ENCODE measurements at places on chromosomes 2 and 18.

DNA sequence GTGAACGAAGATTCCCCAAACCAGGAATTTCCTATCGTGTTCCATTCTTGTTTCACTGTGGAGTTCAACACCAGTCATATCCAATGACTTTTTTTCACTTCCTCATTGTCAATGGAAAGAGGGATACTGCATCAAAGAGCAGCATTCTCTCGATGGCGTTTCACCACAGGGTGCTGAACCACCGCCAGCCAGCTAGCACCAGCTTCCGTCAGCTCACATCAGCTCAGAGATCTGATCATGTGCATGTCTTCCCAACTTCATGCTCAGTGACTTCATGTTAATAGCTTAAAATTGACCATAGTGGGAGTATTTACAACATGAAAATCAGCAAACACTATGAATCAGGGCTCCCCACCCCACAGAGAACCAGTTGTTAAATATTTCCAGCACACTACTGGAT, 359.9 kb downstream of the TNS1 start:
- no peak for DNase-seq

- DNase-seq = no peak
Observed at GRCh38 chr2:157698430-157698829, 69.8 kb upstream of the ACVR1C start.

DNA sequence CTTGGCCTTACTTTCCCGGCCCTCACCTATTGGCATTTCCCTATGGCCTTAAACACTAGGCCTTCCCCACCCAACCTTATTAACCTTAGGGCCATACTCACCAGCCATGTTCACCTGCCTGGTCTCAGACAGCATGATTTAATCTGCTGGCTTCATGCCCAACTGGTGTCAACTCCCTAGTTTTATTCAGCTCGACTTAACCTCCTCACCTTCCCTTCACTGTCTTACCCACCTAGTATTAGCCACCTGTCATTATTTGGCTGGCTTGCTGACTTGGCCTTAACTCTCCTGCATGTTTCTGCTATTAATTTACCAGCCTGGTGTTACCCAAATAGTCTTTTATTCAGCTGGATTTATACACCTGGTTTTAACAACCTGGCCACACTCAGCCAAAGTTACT, 136.0 kb upstream of the ZSWIM2 start:
- DNase-seq = no peak

- no peak for DNase-seq
Observed at GRCh38 chr2:114405247-114406116, 37.0 kb upstream of the DPP10 start.

GRCh38 chr2:30266051-30266621, 34.8 kb downstream of the LBH start:
- DNase-seq = no peak

DNA sequence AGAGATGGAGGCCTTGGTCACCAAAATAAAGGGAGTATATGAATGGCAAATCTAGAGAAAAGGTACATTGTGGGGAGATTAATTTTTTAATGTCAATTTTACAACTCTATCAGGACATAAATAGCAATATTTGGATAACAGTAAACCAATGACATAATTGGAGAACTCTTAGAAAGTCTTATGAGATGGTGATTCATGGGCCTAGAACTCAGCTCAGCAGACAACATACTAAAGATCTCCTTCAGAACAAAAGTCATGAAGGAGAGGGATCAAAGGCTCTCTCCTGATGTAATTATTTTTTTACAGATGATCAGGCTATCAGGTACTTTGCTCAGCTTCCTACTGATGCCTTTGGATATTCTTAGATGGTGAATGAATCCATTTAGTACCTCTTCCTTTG, 90.0 kb downstream of the CRACDL start:
- no peak for DNase-seq

GRCh38 chr18:45554389-45554737, 60.9 kb upstream of the SLC14A2 start:
- no peak for DNase-seq

- no peak for DNase-seq
Observed at GRCh38 chr2:169050476-169051240, 18.7 kb upstream of the DHRS9 start.

GRCh38 chr2:237513693-237514092, 26.6 kb downstream of the MLPH start:
- DNase-seq = no peak

DNA sequence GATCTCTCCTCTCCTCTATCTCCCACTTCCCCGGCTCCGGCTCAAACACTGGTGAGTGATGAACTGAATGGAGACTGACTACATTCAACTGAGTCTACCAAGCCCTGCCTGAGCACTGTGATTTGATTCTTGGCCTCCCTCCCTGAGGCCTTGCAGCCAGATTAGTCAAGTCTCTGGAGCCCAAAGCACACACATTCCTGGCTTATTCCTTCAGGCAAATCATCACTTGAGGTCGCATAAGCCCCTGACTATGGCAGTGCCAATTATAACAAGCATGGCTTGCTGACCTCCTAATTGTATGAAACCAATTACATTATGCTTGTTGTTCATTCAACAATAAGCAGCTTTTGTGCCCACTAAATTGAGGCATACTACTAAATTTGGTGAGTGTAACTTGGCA, 34.6 kb downstream of the EFEMP1 start:
- DNase-seq = no peak

GRCh38 chr2:7417845-7418742, 500.9 kb downstream of the RNF144A start:
- no peak for DNase-seq

DNA sequence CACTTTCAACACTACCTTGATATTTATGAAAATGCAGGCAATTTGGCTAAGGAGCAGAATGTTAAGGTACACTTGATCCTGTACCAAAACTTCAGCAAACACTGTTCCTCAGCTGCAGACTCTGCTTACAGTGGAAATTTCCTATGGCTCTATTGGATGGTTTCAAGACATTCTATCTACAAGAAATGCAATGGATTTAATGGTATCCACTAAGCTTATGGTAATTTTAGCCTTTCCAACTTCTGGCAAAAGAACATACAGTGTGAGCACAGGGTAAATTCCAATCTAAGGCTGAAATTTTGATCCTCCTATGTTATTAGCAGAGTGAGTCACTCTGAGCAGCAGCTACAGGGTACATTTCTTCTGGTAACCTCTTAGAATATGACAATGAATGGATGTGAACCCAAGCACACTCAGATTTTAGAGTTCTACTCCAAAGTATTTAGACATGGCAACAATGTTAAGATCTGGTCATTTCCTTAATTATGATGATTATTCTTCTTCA, 361.8 kb upstream of the PIK3C3 start:
- DNase-seq = no peak
